ENCODE measurements at places on chromosomes 16 and 17.

- peak; percentile 55 for DNase-seq
These were observed 1.8 kb upstream of the PRSS53 start for GRCh38 chr16:31090540-31090939.

- no peak for DNase-seq
These were observed 7.7 kb upstream of the ZNF652 start for GRCh38 chr17:49369760-49370159.

GRCh38 chr17:61072648-61073047 is 327.0 kb upstream of the TBX2 start:
- DNase-seq = no peak

DNA sequence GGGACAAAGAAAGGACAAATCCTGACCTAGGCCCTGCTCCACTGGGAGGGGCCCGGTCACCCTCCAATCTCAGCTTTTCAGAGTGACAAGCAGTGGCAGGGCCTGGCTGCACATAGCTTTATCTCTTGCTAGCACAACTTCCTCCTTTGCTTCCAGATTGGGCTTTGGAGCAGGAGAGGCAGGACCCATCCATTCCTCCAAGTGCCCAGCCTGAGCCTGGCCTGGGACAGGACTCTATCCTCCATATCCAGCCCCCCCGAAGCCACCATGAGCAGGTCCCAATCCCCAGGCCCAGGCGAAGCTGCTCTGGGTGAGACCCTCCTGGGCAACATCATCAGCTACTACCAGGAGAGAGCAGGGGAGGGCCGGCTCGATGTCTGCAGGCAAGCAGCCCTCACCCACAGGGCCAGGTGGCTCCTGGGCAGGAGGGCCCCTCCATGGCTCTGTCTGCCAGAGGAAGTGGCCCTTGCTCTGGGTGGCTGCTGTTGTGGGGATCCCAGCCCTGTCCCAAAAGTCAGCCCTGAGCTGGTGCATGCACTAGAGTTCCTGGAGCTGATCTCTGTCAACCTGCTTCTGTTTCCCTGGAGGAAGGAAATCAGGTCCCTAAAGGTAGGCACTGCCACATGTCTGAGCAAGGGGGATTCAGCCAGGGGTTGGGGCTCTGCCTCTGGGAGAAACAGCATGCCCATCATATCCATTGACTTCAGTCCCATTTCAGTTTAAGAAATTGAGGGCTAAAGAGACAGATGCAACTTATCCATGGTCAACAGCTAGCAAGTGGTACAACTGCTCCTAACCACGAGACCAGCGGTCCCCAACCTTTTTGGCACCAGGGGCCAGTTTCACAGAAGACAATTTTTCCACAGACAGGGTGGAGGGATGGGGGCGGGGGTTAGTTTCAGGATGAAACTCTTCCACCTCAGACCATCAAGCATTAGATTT is 58.9 kb downstream of the TK2 start:
- peak; percentile 51 for DNase-seq

Measured in islet precursor cell (in vitro differentiated cells).